ENCODE measurements at places on chromosomes 1 and 21.

GRCh38 chr1:35629051-35629450, 12.3 kb downstream of the PSMB2 start:
- DNase-seq, result no peak

GRCh38 chr1:59018860-59019259, 235.0 kb upstream of the JUN start:
- no peak for DNase-seq

DNA sequence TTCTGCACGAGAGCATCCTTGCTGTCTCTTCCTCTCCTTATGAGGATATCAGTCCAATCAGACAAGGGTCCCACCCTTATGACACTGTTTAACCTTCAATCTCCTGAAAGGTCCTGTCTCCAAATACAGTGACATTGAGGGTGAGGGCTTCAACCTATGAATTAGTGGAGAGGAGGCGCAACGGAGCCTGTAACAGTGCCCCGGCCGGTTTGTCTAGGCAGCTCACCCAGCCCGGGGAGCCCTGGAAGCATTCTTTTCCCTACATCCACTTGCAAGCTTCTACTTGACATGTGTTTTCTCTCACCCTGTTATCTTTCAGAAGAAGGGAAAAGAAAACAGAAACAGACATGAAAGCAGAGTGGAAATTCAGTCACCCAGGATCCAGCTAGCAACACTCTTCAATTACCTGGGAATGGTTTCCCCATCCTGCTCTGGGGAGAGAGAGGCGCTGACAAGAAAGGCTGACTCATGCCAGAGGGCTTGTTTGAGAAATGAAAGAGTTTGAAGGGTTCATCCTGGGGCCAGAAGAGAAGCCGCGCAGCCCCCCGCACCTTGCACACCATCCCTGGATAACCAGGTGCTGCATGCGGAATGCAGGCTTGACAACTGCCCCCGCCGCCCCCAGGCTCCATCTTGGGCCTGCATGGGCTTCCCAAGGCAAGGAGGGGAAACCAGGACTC, 394.9 kb downstream of the NPHP4 start:
- DNase-seq, result no peak

DNA sequence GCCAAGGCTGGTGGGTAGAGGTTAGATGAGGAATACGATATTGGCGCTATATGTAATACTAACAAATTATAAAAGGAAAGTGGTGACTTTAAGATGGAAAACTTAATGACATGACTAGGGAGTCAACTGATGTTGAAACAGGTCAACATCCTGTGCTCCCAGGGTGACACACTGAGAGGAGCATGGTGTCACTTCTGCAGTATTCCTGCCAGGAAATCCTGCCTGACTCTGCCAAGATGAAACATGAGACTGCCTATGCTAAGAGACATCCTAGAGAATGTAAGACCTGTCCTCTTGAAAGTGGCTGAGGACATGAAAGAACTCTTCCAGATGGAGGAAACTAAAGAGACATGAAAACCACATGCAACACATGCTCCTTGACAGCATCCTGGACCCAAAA, 65.0 kb upstream of the KCND3 start:
- no peak for DNase-seq

DNA sequence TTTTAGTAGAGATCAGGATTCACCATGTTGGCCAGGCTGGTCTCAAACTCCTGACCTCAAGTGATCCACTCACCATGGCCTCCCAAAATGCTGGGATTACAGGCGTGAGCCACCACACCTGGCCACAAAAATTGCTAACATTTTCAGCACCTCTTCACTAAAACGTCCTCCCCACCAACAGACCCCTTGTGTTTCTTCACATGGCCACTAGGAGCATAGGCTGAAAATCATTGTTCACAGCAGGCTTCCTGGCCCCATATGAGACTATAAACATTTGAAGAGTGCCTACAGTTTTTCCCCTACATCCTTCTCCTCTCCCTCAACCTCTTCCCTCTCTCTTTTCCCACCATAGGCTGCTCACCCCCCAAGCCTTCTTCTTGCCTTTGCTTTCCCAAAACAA, 28.0 kb upstream of the SFPQ start:
- no peak for DNase-seq

GRCh38 chr1:31786366-31787060, 22.4 kb upstream of the ADGRB2 start:
- no peak for DNase-seq

DNA sequence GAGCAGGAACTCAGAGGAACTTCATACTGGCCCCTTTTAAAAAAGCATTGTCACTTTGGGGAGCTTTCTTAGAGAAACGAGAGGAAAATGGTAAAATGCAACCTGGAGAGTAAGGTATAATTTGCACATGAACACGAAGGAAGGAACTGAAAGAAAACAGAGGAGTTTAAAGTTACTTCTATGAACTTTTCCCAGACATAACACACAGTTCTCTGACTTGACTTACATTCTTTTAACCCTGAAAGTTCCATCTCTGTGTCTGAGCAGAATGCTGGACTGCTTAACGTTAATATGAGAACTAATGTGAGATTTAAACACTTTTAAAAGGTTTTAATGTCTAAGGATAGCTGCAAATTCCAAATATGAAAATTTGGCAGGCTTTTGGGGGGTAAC, 102.3 kb downstream of the NFIA start:
- no peak for DNase-seq

DNA sequence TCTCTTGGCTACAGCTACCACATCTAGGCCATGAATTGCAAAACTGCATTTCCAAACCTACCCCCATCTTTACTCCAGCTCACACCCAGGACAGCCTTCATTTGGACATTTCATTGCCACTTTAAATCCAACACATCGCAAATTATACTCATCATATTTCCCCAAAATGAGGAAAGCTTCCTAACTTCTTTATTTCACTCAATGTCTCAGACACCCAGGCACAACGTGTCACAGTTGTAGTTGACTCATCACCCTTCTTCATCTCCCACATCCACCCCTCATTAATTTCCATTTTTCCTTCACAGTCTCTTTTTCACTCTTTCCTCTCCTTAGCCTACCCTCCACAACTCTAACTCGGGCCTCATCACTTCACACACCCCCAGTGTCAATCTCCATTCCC, 6.7 kb downstream of the OTUD7B start:
- no peak for DNase-seq

GRCh38 chr1:91053630-91054029, 31.8 kb upstream of the ZNF644 start:
- no peak for DNase-seq

- DNase-seq, result no peak
Observed at GRCh38 chr1:210081494-210081893, 143.5 kb downstream of the SYT14 start.

DNA sequence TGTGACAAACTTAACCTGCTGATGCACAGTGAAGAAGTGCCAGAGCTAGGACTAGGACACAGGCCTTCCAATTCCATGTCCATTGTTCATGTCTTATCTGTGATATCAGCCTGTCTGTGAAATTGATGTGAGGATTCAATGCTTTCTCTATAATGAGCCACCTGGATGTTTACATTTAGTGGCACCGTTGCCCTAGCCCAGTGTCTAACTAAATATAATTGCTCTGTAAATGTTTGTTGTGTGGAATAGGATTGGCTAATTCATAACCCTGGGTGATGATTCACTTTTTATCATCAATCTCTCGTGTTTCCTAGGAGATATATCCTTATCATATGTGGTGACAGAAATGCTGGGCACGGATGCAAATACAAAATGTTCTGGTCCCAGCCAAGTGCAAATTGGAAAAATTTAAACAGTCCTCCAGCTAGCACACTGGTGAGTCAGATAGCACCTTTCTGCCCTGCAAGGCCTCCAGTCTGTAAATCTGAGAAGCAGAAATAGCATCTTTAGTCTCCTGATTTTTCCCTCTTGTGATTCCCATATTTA, 46.9 kb upstream of the GNG12 start:
- DNase-seq, result no peak
